ENCODE measurements at places on chromosomes 1 and 21.

DNA sequence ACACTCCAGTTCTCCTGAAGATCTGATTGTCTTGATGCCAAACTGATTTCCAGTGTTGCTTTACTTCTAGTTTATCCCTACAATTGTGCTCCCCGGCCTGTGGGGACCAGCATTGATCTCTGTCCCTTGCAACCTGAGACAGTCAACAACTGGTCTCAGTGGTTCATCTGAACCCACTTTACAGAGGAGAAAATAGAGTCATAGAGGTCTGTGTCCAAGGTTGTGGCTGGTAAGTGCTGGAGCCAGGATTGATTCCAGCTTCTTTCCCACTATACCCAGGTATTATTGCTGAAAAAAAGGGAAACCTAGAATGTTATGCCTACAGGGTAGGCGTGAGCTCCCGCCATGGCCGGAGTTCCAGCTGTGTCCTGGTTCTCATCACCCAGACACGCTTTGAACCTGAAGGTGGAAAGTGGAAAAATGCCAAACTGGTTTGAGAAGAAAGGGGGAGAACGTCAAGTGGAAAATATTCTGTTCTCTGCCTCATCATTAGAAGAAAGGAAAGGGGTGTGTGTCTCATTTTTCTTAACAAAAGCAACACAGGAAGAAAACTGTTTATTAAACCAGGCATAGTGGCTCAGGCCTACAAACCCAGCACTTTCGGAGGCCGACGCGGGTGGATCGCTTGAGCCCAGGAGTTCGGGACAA is 60.7 kb upstream of the ITPKB start:
- no peak for DNase-seq

GRCh38 chr1:168945870-168946269 is 160.6 kb upstream of the ATP1B1 start:
- no peak for DNase-seq

- DNase-seq, result no peak
Observed at GRCh38 chr21:33388188-33388587, 15.0 kb upstream of the IFNGR2 start.

DNA sequence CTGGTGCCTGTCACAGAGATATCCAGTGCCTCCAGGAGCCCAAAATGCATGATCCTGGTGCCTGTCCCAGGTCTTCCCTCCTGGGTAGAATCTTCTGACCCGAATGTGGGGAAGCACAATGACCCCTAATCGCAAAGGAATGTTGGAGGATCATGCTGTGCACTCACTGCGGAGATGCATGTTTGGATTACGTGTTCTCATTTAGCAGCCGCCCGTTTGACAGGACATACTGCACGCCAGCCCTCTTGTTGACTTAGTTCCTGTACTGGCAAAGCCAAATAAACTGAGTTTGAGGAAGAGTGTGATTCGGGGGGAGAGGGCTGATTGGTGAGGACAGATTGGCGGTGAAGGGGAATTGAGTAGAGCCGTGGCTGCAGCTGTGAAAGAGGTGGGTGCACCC is 85.9 kb upstream of the SIM2 start:
- no peak for DNase-seq

- no peak for DNase-seq
Observed at GRCh38 chr1:44523593-44524591, 118.8 kb downstream of the RNF220 start.

DNA sequence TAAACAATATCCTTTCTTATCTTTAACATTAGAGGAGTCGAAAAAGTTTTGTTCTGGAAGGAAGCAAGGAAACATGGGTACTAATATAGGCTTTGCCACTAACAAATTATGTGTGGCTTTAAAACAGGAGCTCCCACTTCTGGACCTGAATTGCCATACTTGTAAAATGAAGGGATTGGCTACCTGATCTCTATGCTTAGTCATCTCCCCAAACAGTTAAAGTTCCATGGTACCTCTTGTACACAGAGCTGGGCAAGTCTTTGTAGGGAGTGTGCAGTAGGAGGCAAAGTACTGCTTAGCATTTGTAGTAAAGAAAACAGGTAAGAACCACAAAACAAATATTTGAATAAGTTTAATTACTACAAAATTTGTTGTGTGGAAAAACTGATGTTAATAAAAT is 81.3 kb downstream of the MAST2 start:
- no peak for DNase-seq

DNA sequence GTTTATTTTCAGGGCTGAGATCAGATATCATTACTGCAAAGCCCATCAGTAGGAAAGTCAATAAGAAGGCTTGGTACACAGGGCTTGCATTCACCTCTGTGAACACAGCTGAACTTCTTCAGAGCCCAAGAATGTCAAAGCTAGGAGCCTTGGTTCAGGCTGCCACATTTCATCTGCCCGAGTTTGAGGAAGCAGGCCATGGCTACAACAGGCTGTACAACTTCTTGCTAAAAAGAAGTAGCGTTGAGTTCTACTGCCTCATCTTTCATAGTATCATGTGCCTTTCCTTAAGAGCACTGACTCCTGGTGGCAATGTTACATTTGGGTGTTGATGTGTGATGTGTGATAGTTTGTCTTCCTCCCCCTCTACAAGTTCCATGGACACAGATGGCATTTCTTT is 10.1 kb downstream of the C1orf162 start:
- DNase-seq, result no peak

DNA sequence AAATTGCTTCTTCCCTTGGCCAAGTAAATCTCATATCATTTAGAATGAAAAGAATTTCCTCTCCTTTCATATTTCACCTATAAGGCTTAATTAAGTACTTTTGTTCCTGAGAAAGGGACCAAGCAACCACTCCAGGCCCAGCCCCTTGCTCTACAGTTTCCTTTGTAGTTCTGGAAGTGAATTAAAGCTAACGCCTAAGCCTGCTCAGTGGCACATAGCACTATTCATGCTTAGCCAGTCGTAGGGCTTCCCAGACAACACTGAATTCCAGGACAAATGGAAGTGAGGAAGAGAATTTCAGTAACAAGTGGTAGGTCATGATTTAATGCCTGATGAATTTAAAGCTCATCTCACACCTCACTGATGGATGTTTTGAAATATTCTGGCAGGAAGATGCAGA is 73.3 kb downstream of the RPAP2 start:
- no peak for DNase-seq

- no peak for DNase-seq
Observed at GRCh38 chr1:31382379-31382989, 9.6 kb upstream of the FABP3 start.

Data from activated CD4-positive, CD25-positive, alpha-beta regulatory T cell treated with anti-CD3 and anti-CD28 coated beads, Interleukin-2, amount 50 U/mL, for 72 hours (primary cell).